ENCODE measurements at places on chromosomes 7 and 10.

GRCh38 chr7:152076324-152076821 is 50.9 kb downstream of the GALNT11 start:
- peak; percentile 40 for DNase-seq

DNA sequence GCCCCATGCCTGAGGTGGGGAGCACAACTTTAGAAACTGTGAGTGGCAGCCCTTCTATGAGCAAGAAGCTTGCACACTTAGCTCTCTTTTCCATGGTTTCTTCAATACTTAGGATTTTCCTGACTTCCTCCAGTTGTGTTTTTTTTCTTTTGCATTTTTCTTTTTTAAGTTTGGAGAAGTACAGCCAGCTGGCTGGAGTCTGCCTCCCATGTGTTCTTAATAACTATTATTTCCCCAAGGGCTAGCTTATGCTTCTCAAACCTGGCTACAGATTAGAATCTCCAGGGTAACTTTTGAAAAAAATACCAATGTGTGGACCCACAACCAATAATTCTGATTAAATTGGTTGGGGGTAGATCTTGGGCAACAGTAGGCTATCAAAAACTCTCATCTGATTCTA is 37.4 kb upstream of the MEOX2 start:
- DNase-seq, result no peak

DNA sequence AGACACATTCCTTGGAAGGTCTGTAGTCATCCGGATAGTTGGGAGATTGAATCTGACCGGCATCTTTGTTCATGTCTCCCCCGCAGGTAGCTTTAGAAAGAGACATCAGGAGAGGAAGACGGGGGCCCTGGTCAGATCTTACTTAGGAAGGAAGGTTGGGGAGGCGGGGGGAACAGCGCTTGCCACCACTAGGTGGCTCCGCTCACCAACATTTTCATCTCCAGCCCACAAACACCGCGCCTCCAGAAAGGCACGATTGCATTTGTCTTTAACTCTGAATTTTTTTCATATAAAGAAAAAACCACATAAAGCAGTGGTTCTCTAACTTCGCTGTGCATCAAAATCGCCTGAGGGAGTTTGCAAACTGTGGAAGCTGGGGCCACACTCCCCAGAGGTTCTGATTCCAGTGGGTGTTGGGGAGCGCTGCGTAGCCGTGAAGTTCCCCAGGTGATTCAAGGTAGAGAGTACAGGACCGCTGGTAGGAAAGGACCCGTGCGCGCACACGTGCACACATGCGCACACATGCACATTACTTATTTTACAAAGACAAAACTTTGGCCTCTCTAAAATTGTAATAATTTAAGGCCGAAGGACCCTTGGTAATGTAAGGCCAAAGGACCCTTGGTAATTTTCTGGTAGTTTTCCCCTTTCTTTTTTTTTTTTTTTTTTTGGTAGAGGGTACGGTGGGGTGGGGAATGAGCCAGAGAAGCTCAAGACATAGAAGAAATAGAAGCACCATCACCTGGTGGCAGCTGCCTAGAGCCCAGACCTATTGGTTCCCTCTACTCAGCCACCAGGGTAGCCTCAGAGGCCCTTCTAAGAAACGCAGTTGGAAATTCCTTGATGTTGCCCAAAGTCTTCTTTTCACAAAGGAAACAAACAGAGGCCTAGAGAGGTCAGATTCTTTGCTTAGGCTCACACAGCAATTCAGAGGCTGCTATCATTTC is 37.4 kb upstream of the OPALIN start:
- DNase-seq, result peak; percentile 68

DNA sequence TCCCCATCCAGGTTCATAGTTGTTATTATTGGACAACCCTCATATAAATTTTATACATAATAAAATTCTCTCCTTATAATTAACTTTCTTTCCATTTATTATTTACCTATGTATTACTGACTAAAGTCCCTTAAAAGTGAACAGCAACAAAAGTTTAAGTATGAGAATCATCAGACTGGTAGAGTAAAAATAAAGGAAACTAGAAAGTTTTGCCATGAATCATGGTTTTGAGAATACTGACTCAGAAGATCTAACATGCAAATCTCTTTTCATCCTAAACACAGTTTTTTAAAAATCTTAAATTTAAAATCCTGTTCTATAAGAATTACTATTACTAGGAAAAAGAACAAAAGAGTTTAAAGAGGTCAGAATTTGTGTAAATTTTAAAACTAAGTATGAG is 32.1 kb downstream of the HERC4 start:
- DNase-seq, result no peak

DNA sequence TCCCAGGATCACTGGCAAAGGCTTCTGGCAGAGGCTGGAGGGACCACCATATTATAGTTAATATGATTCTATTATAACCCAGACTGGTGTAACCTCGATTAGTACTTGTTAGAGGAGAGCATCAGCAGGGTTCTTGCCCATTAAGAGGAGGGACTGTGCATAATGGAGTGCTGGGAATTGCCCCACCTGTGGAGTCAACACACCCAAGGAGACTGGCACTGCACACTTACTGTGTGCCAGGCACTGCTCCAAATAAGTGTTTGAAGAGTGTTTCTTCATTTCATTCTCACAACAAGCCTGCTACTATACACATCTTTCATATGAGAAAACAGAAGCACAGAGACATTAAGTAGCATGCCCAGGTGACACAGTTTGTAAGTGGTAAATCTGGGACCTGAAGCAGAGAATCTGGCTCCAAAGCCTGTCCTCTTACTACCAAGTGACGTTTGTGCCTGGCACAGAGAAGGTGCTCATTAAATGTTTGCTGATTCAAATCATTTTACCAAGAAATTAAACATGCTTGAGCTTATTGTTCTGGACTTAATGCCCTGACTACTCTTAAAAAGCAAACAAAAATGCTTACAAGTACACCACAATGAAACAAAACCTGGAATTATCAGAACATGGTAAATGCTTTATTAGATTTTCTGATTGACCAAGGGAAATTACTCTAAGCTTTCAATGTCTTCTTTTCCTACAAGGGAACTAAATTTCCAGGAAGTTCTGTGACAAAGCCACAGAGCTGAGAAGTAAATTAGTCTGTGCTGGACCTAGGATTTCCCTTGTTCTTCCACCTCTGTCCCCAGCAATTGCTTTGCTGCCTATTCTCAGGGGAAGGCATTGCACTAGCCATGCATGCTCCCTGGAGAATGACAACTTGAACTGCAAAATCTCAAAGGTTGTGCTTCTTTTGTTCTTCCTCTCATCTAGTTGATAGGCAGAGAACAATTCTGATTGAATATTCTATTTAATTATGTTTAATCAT is 809 bp downstream of the SLC13A1 start:
- DNase-seq, result no peak

DNA sequence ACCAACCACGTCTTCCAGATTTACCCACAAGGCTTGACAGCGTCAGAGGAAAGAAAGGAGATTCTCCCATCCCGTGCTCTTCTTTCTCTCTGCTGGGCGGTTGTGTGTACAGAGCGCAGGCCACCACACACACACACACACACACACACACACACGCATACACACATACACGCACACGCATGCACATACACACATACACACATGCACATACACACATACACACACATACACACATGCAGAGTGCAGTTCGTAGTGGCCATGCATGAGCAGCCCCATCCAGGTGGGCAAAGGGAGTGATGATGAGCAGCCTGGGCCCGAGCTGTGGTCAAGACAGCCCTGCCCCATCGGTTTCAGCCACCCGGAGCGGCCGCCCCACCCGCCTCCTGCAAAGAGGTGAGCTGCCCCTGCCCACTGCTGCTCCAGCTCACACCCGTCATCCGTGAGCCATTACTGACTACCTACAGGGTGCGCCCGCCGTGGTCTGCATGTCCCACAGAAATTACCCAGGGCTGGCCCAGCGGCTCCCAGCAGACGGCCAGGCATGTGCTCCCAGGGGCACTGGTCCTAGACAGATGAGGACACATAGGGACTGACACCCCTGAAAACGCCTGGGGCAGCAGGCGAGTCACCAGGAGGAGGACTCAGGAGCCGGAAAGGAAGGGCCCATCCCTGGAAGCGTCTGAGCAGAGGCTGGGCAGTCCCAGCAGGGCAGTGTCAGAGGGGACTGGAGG is 69.6 kb downstream of the ASB13 start:
- no peak for DNase-seq

DNA sequence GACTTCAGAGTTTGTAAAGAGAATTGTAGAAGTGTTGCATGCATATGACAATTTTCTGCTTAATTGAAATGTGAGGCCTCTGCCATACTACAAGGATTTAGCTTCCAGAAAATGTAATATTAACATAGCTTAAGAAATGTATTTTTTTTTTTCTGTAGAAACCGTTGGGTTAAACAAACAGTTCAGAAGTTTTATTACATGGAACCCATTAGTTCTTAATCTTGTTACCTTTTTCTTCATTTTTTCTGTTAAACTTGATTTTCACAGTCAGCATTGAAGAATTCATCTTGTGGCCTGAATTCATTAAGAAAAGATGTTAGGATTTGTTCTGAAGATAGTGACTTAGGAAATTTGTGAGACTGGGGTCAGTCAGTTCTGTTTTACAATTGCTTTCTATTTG is 4.9 kb downstream of the PTEN start:
- DNase-seq, result no peak

GRCh38 chr10:21832821-21833130 is 170.8 kb downstream of the DNAJC1 start:
- no peak for DNase-seq

Data from OCI-LY7 (cell line).